Left renal pelvis (tissue), 4 donors: ENCODE measurements at places on chromosomes 4 and X. TPM values are rescaled to one million over a fixed set of nuclear protein-coding genes. Genes with fewer than 3 reads are reported as not detected.

DNA sequence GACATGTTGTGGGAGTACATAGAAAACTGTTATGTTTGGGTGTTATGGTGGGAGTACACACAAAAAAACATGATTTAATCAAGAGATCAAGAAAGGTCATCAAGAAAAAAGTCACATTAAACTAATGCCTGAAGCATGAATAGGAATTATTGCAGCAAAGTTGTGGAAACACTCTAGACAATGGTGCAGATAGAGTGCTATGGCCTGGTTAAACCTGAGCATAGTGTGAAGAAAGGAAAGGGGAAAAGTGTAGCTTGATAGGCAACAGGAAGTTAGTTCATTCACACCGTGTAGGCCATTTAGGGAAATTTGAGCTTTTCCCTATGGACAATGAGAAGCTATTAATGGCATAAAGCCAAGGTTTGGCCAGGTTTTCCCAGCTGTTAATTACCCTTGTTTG lies 162.1 kb upstream of the EMCN start:
- no peak for DNase-seq

- DNase-seq: no peak
These were observed 12.7 kb downstream of the WFS1 start for GRCh38 chr4:6282314-6282771.

DNA sequence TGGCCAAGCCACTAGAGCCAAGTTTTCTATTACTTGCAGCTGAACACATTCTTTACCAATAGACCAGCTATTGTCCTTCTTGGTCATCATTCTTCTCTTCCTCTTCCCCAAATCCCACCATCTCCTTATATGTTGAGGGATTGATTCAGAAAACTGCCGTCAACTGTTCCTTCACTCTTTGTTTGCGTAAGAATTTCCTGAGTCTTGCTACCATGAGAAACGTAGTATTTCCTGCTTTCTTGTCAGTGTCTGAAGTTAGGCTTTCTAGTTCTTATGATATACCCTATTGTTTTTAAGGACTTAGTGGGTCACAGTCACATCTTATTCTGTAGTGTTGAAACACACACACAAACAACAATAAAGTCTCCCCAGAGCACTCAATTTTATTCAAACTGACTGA lies 20.1 kb downstream of the IGFBP7 start:
- DNase-seq: no peak

GRCh38 chrX:129959493-129959832 lies 23.0 kb upstream of the BCORL1 start:
- no peak for DNase-seq

- no peak for DNase-seq
These were observed 43.0 kb downstream of the ADD1 start for GRCh38 chr4:2886622-2887021.

GRCh38 chr4:172141025-172141424 lies 327.8 kb downstream of the GALNTL6 start:
- no peak for DNase-seq

DNA sequence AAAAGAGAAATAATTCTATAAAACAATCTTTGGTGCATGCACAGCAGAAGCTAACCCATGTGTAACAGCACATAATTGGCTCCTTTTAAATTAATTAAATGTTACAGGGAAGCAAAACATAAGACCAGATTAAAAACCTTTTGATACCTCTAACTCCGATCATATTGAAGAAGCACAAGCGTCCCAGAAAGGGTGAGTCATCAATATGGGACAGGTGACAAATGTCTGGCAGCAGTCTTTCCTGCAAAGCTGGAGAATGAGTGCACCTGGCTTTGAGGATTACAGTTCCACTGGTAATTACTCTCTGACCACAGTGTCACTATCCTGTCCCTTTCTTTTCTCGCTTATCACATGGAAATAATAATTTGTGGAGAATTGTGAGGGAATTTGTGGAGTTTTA lies 94.6 kb downstream of the FAM9B start:
- DNase-seq: no peak

DNA sequence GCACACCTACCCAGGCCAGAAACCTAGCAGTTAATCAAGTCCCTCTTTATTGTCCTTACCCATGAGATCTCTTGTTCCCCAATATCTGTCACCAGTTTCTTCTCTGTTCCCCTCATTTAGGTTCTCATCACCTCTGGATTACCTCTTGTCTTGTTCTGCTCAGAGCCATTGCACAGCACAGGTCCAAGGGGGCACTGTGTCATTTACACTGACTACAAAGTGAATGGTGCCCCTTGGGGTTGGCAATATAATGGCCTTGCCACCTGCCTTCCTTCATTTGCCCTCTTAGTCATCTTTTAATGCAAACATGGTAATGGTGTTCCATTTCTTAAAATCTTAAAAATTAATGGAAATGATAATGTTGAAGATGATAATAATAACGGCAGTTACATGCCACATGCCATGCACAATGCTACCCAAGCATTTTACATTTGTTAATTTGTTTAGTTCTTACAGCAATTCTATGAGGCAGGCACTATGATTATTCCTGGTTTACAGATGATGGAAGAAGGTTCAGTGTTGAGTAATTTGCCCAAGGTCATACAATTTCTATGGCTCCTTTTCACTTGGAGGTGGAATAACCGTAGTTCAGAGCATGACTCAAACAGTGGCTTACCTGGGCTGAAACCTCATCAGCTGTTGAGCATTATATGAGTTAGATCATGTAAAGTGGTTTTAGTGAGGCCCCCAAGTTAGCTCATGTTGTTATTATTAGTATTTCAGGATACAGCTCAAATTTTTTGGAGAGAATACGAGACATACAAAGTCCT lies 117.9 kb downstream of the RASL11B start:
- DNase-seq: no peak

- DNase-seq: no peak
These were observed 67.7 kb downstream of the MID1IP1 start for GRCh38 chrX:38868941-38869401.

- DNase-seq: no peak
These were observed 21.0 kb downstream of the COL4A6 start for GRCh38 chrX:108417257-108417656.

DNA sequence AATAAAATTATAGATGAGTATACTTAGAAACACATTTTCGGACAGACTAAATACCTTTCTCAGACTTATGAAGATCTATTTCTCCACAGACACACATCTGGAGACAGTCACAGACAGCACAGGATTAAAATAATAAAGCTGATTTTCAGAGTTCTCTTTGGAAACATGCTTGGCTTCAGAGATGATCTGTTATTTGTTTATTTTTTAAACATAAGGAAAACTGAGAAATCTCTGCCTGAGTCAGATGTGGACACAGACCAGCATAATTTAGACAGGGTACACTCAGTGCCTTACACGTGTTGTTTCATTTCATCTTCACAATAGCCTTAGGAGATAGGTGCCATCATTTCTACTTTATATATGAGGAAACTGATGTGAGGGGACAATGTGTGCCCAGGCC lies 92.1 kb downstream of the SLC9A7 start:
- no peak for DNase-seq

GRCh38 chrX:105543283-105543682 lies 279.1 kb upstream of the NRK start:
- no peak for DNase-seq

DNA sequence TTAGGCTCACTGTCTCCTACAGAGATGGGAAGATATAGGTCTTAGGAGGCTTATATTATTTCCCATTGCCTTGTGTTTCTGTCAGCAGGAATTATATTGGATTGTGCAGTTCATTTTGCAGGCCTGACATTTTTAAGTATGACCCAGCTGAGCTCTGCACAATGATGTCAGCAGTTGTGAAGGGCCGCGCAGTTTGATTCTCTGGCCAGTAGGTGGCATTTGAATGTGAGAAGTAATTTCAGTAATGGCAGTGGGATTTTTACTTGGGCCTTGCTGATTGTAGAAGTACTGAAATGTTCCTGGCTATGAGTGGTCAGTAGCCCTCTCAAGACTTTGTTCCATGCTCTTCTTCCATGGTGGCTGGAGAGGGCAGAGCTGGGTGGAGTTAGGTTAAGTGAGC lies 247.2 kb upstream of the MTMR8 start:
- no peak for DNase-seq

GRCh38 chr4:54393243-54393642 lies 164.2 kb downstream of the PDGFRA start:
- no peak for DNase-seq

DNA sequence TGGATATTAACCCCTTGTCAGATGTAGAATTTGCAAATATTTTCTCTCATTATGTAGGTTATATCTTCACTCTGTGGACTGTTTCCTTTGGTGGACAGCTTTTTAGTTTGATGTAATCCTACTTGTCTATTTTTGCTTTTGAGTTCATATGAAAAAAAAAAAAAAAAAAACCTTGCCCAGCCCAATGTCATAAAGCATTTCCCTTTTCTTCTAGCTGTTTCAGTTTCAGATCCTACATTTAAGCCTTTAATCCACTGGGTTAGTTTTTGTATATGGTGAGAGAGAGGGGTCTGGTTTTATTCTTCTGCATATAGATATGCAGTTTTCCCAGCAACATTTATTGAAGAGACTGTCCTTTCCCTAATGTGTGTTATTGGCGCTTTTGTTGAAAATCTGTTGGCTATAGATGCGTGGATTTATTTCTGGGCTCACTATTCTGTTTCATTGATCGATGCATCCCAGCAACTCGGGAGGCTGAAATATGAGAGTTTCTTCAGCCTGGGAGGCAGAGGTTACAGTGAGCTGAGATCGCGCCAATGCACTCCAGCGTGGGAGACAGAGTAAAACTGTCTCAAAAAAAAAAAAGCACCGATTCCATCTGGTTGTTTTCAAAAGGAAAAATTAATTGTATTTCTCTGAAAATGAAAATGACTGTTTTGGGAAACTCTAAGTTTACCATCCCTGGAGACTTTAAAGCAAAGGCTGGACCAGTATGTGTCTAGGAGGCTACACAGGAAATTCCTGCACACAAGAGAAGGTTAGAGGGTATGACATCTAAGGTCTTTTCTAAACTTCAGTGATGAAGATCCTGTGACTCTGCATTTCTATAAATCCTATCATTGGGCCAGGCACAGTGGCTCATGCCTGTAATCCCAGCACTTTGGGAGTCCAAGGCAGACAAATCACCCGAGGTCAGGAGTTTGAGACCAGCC lies 35.6 kb downstream of the STEEP1 start:
- no peak for DNase-seq

DNA sequence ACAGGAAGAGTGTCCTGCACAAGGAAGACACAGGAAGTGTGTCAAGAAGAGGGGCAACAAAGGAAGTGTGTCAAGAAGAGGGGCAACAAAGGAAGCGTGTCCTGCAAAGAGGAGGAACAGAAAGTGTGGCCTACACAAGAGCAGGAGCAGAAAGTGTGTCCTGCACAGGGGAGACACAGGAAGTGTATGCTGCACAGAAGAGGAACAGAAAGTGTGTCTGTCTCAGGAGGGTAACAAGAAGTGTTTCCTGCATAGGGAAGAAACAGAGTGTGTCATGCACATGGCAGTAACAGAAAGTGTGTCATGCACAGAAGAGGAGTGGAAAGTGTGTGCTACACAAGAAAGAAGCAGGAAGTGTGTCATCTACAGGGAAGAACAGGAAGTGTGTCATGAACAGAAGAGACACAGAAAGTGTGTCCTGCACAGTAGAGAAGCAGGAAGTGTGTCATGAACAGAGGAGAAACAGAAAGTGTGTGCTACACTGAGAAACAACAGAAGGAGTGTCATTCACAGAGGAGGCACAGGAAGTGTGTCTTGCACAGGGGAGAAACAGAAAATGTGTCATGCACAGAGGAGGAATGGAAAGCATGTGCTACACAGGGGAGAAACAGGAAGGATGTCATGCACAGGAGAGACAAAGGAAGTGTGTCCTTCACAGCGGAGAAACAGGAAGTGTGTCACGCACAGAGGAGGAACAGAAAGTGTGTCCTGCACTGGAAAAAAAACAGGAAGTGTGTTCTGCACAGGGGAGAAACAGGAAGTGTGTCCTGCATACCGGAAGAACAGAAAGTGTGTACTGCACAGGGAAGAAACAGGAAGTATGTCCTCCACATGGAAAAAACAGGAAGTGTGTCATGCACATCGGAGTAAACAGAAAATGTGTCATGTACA lies 526.4 kb upstream of the PRKX start:
- DNase-seq: no peak

DNA sequence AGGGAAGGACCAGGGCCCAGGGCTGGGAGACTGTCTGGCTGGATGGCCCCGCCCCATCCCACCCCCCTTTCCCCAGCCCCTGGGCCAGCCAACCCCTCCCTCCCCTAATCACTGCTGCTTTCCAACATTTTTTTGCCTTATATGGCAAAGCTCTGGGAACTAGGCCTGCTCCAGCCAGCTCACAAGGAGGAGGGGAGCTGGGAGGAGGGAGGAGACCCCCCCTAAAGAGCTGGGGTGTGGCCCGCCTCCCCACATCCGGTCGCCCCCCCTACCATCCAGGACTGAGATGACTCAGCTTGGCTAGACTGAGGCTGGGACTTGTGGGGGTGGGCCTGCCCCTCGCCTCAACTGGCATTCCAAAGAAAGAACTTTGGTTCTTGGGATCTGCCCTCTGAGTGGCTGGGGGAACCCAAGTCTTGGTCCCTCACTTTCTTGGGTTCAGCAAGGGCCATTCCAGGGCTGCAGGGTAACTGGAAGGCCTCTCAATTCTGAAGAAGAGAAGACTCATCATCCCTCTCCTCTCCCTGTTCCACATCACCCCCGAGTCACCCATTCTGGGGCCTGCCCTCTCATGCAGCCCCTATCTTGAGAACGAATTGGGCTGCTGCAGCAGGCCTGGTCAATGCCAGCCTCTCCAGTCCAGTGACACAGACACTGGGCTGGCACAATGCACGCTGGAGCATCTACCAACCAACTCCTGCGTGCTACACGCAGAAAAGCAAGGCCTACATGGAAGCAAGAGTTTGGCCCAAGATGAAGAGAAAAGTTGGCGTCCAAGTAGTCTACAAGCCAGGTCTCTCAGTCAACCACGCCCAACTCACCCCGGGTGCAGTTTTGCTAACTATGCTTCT lies 4.8 kb downstream of the FLNA start:
- peak; percentile 60 for DNase-seq

- DNase-seq: no peak
These were observed 778.4 kb upstream of the FRG1 start for GRCh38 chr4:189162073-189162789.

GRCh38 chr4:183471946-183472708 lies 27.7 kb downstream of the CDKN2AIP start:
- peak; percentile 19 for DNase-seq

DCAF12L2 gene
- polyA plus RNA-seq: 2.7 TPM

RTL3 gene
- polyA plus RNA-seq: 0.33 TPM

COL4A5 gene
- 150 TPM for polyA plus RNA-seq
